ENCODE measurements at places on chromosomes 4 and X. TPM values are rescaled to one million over a fixed set of nuclear protein-coding genes. Genes with fewer than 3 reads are reported as not detected.

DNA sequence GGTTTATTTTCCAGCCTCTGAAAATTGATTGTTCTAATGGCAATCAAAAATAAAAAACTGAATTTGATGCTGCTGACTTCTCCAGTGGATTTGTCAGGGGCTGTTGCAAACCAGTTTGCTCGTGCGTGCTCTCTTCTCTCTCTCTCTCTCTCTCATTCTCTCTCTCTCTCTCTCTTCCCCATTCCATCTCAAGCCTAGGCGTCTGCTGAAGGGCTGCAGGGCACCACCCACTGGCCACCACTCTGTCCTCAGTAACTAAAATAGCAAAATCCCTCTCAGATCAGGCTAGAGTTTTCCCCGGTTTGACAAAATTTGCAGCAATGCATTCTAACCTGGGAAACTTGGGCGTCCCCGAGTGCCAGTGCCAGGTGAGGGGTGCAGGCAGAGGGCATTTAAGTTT is 19.4 kb downstream of the NKX6-1 start:
- DNase-seq, result no peak

GRCh38 chrX:10108288-10108687 is 48.5 kb upstream of the CLCN4 start:
- no peak for DNase-seq

GRCh38 chrX:94058728-94059382 is 384.8 kb downstream of the FAM133A start:
- DNase-seq, result no peak

The NSUN7 gene
- total RNA-seq, result 0.07 TPM

GRCh38 chrX:11423362-11423818 is 130.2 kb downstream of the AMELX start:
- no peak for DNase-seq

DNA sequence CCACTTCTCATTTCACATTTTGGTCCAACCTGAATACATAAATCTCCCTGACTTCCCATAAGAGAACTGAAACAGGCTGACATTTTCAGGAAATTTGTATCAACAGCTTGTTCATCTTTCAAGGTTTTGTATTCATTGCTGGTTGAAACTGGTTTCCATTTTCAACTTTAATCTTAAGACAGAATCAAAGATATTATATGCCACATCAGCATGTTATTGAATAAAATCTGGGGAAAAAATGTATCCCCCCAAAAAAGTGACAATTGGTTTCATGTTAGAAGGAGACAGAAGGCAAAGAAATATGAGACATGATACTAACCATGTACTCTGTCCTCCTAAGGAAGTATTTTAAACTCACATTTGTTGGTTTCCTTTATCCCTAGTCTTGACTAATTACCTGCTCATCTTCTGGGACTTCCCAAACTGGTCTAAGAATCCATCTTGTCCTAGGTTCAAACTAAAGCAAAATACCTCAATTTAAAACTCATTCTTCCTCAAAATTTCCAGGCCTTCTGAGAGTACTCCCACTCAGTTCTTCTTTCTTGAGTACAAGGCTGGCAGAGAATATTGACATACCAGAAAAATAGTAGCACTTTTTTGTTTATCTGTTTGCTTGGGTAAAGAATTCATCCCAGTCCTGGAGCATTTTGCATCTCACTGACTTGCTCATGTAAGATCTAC is 3.1 kb upstream of the ANTXR2 start:
- no peak for DNase-seq

DNA sequence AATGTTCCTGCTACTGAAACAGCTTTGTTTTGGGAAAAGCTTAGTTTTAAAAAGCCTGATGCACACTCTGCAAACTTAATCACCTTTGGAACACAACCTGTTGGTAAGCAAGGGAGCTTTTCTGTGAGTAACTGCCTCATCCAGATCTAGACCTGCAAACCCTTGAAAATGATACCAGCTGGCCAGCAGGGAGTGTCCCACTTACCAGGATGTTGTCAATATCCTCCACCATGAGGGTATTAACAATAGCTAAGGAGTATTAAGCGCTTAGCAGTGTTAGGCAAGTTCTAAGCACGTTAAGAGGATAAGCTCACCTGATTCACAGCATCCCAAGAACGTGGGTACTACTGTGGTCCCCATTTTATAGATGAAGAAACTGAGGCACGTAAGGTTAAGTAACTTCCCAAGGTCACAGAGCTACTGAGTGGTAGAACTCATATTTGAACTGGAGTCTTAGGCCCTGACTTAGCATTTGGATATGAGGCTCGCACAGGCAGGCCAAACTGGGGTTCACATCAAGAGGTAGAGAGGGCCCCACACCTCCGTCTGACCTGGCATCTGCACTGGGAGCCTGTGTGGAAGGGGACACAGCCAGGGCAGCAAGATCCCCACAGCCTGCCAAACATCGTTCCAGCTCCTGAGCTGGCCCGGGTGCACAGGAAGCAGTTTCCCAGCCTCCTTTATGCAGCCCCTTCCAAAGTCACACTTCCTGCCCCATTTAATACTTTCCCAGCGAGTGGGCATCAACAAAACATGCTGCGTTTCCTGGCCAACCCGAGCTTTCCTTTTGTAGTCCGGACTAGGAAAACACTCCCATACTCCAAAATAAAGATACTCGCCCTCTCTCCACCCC is 32.7 kb downstream of the IRF2 start:
- DNase-seq, result no peak

GRCh38 chr4:39655211-39655610 is 16.5 kb upstream of the SMIM14 start:
- DNase-seq, result no peak

GRCh38 chrX:109878236-109878635 is 124.7 kb upstream of the TMEM164 start:
- DNase-seq, result no peak

The MYOZ2 gene
- not detected for total RNA-seq

DNA sequence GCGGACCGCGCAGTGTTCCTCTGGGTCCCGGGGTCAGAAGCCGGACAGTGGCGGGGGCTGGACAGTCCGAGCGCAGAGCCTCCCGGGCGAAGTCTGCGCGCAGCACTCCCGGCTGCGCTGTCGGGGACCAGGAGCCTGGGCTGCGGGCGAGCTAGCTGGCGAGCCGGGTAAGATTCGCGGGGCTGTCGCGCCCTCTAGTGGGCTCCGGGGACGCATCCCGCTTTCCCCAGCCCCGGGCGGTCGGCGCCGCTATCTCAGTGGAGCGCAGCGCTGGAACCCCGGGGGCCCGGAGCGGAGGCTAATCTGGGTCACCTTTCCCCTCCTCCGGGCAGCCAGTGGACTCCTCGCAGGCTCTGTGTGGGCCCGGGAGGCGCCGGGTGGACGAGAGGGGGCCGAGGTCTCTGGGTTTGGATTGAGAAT is 4.2 kb downstream of the PDGFRA start:
- peak; percentile 40 for DNase-seq

- no peak for DNase-seq
These were observed 139.1 kb downstream of the VEGFC start for GRCh38 chr4:176653401-176654220.

DNA sequence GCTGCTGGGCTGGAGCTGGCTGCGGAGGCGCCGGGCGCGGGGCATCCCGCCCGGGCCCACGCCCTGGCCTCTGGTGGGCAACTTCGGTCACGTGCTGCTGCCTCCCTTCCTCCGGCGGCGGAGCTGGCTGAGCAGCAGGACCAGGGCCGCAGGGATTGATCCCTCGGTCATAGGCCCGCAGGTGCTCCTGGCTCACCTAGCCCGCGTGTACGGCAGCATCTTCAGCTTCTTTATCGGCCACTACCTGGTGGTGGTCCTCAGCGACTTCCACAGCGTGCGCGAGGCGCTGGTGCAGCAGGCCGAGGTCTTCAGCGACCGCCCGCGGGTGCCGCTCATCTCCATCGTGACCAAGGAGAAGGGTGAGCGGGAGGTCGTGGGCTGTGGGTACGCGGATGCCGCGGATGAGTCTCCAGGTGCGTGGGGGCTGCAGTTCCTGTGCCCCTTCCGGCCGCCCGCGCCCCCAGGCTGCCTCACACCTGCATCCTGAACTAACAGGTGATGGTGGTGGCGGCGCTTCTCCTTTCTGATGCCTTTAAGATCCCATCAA is 499 bp downstream of the CYP2U1 start:
- no peak for DNase-seq

- DNase-seq, result no peak
These were observed 1.4 kb downstream of the JADE3 start for GRCh38 chrX:46913667-46914066.

The GRIA3 gene
- not detected for total RNA-seq

DNA sequence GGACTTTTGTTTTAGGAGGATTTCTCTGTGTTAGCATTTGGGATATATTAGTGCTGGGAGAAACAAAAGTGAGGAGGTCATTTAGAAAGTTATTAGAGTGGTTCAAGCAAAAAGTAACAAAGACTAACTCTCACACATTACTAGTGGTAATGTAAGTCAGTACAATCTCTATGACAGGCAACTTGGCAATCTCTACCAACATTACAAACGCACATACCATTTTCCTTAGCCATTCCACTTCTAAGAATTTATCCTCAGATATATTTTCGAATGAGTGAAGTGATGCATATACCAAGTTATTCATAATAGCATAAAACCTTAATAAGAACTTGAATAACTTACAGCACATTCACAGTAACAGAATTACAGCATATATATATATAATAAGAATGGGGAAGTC is 146.2 kb downstream of the PRSS12 start:
- no peak for DNase-seq

The GRPR gene
- total RNA-seq, result 0.15 TPM

- DNase-seq, result no peak
These were observed 70.3 kb downstream of the DCK start for GRCh38 chr4:71063711-71064110.

The RPA4 gene
- total RNA-seq, result 0.20 TPM

The RNF150 gene
- 0.07 TPM for total RNA-seq

GRCh38 chr4:9927341-9928007 is 93.8 kb downstream of the SLC2A9 start:
- no peak for DNase-seq

GRCh38 chr4:74944354-74944793 is 11.5 kb downstream of the PARM1 start:
- DNase-seq, result no peak

DNA sequence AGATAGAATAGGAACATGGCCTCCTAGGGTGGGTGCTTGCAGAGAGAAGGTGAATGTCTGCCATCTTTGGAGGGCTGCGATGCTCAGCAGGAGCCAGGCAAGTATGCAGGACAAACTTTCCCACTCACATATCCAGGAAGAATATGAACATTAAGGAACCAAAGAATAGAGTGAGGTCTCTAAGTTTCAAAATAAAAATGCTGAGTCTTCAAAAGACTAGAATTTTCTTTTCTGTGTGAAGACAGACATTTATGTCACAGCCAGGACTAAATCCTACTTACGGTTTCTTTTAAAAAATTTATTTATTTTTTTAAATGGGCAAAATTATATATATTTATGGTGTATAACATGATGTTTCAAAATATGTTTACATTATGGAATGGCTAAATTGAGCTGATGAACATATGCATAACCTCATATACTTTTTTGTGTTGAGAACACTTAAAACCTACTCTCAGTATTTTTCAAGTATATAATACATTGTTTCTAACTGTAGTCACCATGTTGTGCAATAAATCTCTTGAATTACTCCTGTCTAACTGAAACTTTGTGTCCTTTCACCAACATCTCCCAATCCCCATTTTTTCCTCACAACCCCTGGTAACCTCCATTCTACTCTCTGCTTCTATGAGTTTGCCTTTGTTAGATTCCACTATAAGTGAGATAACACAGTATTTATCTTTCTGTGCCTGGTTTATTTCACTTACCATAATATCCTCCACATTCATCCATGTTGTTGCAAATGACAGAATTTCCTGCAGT is 177.8 kb upstream of the HAND2 start:
- no peak for DNase-seq

The STPG2 gene
- not detected for total RNA-seq

GRCh38 chr4:1139860-1140259 is 26.5 kb upstream of the RNF212 start:
- DNase-seq, result no peak

DNA sequence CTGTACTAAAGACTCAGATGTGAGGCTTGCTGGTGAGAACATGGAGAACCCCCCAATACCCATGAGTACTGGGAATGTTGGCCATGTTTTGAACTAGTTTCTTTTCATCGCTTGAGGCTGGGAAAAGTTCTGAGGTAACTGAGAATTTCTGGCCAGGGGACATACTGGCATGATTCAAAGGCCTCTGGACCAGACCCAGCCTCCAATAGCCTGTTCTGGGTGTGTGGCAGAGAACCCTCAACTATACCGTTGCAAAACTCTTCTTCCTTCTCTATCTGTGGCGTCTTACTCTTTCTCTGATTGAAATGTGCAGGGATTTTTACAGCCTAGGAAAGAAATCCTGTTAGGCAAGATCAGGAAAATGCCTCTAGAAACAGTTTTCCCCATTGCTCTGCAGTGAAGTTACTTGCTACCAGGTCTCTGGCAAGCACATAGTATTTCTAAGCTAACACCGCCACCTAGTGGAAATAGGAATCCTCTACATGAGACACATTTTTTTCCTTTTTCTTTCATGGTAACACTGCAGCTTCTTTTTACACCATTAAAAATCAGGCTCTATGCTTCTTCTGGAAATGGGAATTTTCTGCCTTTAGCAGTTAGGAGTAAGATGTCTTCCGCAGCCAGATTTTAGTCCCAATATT is 170.7 kb upstream of the ZCCHC13 start:
- peak; percentile 10 for DNase-seq

GRCh38 chr4:39609454-39609931 is 29.2 kb downstream of the SMIM14 start:
- DNase-seq, result no peak

DNA sequence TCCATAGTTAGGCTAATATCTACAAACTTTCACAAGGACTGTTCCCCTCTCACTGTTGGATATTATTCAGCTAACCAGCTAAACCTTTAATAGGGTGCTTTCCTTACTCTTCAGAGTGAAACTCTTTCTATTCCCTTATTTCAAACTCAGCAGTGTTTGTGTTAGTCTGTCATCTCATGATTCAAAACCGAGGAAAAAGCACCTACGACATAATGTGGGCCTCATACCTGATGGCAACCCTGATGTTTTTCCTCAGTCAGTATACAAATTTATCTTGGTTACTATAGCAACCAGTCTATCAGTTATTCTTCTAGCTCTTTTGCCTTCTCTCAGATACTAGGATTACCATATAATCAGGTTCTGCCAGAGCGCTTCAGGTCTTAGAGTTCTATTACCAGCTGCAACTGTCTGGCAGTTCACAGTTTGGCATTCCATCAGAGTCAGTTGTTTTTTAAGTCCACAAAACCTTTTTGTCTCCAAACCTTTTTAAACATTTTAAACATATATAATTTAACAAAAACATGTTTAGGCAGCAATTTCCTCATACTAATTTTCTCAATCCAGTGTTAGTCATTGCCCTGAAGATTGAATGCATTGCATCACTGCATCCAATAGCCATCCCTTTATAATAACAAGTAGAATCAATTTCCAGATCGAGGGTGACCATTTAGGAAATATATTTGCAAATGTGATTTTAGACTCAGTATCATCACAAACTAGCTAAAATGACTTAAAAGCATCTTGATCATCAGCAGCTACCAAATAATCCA is 7.4 kb downstream of the WDR44 start:
- no peak for DNase-seq

The DMP1 gene
- total RNA-seq, result not detected

DNA sequence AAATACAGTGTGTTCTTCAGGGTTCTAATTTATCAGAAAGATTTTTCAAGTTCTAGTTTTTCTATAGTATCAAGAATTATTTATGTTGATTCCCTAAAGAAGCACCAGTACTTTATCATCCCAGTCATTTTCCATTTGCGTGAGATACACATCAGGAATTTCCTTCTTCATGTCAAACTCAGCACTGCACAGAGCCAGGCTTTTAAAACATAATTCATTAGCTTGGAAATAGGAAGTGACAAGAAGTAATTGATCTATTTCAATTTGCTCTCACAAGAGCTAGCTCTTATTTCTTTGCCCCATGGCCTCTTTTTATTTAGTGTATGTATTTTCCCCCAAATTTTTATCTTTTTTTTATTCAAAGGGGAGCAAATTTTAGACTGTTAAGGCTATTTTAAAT is 13.0 kb upstream of the SLC10A4 start:
- DNase-seq, result no peak

The MAGEA8 gene
- total RNA-seq, result not detected
